ENCODE measurements at places on chromosomes 7 and 10.
A peak's percentile ranks its signal among the peaks of the same experiment; 100 is the strongest.

DNA sequence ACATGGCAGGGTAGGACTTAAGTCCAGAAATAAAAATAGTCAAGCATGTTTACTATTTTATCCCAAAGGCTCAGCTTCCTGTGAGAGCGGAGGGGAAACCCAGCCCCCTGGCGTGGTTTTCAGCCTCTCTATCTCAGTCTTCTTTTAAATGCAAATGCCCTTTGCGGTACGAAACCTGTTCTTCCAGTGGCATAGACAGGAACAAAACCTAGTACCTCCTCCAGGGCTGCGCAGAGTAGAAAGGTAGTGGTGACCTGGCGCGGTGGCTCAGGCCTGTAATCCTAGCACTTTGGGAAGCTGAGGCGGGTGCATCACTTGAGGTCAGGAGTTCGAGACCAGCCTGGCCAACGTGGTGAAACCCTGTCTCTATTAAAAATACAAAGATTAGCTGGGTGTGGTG, 181.3 kb upstream of the FOXK1 start:
- no peak for DNase-seq

GRCh38 chr7:24290004-24290641, 6.1 kb downstream of the NPY start:
- DNase-seq: no peak

DNA sequence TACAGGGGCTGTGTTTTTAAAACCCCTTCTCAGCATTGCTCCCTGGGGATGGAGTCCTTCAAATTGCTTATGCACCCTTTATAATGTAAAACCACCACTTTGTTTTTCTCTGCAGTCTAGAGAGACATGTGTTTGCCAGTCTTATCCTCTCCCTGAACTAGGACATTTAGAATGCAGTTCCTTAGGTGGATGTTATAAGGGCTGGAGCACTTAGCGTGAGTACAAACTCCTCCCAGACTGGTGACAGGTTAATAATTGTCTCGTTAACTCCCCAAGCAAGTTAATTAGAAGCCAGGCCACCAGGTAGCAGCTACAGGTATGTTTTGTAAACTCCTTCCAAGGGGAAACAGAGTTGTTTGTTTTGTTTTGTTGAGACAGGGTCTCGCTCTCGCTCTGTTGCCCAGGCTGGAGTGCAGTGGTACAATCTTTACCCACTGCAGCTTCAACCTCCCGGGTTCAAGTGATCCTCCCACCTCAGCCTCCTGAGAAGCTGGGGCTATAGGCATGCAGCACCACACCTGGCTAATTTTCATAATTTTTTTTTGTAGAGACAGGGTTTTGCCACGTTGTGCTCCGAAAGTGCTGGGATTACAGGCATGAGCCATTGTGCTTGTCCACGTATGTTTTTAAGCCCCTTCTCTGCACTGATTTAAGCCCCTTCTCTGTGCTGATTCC, 100.2 kb downstream of the FAM107B start:
- DNase-seq: no peak

DNA sequence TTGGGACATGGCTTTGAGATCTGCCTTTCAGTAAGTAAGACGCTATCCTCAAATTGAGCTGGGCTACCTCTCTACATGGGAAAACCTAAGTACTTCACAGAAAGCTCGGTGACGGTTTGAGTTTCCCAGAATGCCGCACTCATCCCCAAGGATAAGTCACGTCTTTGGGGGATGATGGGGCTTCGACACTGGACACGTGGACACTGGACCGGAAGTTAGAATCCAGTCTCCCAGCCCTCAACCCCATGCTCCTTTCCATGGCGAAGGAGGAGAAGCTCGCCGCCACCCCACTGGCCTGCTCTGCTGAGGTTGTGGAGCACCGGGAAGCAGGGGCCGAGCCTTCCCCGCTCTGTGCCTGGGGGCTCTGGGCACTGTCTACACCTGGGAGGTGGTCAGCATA, 27.5 kb downstream of the PTPRE start:
- no peak for DNase-seq

GRCh38 chr10:67200913-67201564, 275.2 kb downstream of the LRRTM3 start:
- DNase-seq: no peak

GRCh38 chr7:8278183-8278582, 16.2 kb upstream of the ICA1 start:
- no peak for DNase-seq

GRCh38 chr7:138952791-138953190, 28.4 kb downstream of the KIAA1549 start:
- DNase-seq: no peak

GRCh38 chr10:127694580-127695193, 42.3 kb upstream of the FOXI2 start:
- DNase-seq: peak; percentile 7

DNA sequence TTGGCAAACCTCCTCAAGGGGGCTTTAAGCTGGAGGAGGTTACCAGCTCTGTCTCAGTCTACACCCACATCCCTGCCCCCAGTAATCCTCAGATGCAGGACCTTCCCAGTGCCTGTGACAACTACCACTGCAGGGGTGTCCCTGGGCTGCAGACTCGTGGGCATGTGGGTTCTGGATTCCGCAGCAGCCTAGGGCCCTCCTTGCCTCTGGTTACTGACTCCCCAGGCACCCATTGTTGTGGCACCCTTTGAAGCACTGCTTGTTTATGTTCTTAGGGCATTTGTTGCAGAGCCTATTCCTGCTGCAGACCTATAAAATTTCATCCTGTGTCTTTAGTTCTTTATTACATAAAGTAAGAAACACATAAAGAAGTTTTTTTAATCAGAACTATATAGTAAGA, 51.1 kb upstream of the GJD4 start:
- DNase-seq: no peak

DNA sequence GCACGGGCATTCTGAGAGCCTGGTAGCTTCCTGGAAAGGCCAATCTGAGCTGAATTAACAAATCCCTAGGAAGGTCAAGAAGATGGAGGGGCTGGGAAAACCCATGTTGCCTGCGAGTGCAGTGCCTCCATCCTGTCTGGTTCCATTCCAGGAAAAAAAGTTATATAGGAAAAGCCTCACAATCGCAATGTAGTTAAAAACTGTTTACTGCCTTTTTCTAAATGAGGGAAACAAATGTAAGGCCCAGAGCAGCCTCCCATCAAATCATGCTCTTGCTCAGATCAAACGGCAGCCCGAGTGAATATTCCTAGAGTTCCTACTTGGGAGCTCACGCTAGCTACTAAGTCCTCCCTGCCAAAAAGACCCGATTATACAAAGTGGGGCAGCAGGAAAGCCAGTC, 179.9 kb downstream of the KCNMA1 start:
- no peak for DNase-seq

- DNase-seq: no peak
Observed at GRCh38 chr10:10987111-10987510, 30.6 kb upstream of the CELF2 start.

GRCh38 chr10:56327118-56327517, 33.9 kb downstream of the ZWINT start:
- DNase-seq: no peak

- no peak for DNase-seq
Observed at GRCh38 chr7:79612903-79613302, 159.4 kb upstream of the MAGI2 start.

- no peak for DNase-seq
Observed at GRCh38 chr10:48472501-48473069, 132.3 kb downstream of the ARHGAP22 start.

DNA sequence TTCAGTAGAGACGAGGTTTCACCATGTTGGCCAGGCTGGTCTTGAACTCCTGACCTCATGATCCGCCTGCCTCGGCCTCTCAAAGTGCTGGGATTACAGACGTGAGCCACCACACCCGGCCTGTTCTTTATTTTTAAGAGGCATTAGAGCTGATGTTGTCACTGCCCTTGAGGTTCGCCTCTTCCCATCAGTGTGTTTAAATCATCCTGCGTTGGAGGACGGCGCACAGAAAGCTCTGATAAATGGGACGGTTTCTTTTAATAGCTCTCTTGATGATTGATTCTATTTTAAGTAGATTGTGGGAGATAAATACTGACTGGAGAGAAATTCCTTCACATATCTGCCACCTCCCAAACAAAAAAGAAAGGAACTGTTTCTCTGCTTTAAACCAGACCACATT, 29.0 kb downstream of the UPP1 start:
- no peak for DNase-seq

Data from fibroblast of skin of right quadriceps (primary cell).